NCI-H187 treated with DMSO at 0.1 percent for 48 hours (cell line): ENCODE measurements at places on chromosomes 2 and 18.

DNA sequence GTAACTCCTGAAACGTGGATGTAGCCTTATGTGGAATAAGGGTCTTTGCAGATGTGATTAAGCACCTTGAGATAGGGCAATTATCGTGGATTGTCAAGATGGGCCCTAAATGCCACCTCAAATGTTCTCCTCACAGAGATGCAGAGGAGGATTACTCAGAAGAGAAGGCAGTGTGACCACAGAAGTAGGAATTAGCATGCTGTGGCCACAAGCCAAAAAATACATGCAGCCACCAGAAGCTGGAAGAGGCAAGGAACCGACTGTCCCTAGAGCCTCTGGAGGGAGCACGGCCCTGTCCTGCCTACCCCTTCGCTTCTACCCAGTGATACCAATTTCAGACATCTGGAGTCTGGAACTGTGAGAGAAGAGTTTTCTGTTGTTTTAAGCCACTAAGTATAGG, 47.3 kb upstream of the MGAT5 start:
- DNase-seq = no peak

DNA sequence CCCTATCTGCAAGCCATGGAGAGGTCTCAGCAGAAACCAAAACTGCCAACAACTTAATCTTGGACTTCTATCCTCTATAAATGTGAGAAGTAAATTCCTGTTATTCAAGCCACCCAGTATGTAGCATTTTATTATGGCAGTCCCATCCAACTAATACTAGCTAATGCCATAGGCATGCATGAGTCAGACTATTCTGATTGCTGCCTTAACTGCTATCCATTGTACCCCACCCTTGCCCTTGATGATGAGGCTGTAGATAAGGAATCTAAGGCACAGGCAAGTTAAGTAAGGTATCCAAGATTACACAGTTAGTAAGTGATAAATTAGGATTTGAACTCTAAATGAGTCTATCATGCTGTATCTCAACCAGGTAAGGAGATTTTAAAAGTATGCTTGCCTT, 223.0 kb downstream of the UBE2E3 start:
- DNase-seq = no peak

GRCh38 chr2:60260639-60261296, 292.7 kb downstream of the BCL11A start:
- no peak for DNase-seq

GRCh38 chr2:48274040-48274439, 255.9 kb upstream of the STON1 start:
- DNase-seq = no peak

DNA sequence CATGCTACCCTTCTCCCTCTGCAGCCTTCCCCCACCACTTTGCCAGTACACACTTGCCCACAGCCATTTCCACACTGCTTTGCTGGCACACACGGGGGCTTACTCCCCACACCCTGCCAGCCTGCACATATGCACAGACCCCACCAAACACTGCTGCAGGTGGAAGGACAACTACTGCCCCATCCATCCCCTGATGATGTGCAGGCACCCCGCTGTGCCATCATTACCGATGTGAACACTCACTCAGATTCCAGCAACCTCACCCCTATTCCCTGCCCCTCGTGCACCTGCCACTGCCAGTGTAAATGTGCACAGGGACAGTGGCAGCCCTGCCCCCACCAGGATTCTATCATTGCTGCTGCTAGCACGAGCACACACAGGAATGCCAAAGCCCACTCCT, 1400.8 kb upstream of the DDX18 start:
- DNase-seq = no peak

DNA sequence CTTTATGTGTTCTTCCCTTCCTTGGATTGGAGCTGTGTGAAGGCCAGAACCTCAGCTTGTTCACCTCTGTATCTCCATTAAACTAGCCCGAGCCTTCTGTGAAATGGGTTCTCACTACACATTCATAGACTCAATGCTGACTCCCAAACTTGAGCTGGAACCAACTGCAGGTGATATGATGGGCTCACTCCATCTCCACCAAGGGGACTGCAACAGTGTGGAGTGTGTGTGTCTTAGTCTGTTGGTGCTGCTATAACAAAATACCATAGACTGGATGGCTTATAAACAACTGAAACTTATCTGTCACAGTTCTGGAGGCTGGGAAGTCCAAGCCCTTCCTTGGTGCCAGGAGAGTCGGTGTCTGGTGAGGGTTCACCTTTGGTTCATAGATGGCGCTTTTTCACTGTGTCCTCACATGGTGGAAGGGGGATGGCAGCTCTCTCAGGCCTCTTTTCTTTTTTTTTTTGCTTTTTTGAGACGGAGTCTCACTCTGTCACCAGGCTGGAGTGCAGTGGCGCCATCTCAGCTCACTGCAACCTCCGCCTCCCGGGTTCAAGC, 94.2 kb upstream of the MAP4K3 start:
- DNase-seq = no peak

GRCh38 chr18:28657961-28658360, 481.0 kb upstream of the CDH2 start:
- no peak for DNase-seq

GRCh38 chr2:16604236-16604635, 61.4 kb downstream of the CYRIA start:
- no peak for DNase-seq

DNA sequence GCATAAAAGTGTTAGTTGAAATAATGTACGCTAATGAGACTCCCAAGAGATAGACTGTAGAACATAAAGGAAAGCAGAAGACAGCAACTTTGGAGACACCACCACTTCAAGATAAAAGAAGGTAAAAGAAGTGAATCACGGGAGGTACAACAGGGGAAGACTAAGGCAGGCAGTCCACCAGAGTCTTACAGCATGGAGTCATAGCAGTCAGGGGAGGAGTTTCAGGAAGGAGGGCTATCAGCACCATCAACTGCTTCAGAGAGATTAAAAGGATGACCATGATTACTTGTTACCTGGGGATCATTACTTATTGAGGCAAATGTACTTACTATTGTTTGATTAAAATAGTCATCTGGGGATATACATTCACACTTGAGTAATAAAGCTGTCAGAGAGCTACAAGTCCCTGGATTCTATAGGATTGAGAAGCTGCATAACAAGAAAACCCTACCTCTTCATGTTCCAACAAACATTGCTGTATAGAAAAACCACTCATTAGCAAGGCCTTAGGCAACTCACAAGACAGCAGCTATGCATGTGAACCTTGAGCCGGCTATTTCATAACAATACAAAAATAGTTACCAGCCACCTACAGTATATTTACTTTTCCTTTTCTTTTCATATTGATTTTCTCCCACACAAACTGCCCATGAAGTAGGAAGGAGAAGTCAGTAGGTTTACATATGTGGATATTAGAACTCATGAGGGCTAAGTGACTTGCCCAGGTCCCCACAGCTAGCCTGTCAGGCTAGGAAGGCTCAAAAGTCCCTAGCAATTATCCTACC, 101.7 kb downstream of the PDE11A start:
- DNase-seq = no peak

DNA sequence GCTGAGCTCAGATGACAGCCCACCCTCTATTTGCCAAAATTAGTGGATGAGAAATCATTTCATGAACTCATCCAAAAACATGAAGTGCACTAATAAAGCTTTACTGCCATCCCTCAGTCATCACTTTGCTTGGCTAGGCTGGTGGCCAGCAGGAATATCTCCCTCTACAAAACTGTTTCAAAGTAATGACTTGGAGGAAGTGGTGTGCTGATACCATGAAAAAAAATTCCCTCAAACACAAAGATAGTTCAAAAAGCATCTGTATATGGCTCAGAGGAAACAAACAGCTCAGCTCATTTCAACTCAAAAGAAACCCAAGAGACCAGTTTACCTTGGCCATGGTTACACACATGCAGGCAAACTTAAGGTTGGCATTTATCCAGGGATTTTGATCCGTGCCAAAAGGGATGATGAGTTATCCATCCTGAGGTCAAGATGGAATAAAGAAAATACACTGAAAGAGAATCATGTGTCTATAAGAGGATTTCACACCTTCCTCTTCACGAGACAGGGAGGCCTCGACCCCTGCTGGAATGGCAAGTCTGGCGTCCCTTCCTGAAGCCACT, 18.4 kb upstream of the WIPF1 start:
- no peak for DNase-seq

DNA sequence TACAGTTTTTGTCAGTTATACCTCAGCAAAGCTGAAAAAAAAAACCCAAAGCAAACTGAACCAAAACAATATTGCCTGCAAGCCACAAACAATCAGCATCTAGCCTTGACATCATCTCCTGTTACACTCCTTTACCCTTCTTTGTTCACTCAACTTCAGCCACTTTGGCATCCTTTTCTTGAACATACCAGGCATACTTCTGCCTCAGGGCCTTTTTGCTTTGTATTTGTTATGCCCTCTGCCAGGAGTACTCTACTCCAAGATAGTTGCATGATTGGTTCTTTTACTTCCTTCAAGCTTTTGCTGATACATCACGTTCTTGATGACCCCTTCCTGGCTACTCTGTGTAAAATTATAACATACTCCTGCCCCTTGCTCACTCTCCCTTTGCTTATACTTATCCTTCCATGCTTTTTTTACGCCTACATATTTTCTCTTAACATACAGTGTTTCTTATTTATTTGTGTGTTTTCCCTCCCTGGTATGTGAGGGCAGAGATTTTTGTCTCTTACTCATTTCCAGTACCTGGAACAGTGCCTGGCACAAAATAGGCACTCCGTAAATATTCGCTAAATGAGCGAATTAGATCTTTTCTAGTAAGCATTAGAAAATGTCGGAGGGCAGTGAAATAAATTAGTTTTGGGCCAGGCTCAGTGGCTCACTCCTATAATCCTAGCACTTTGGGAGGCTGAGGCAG, 12.7 kb downstream of the ABI2 start:
- no peak for DNase-seq

DNA sequence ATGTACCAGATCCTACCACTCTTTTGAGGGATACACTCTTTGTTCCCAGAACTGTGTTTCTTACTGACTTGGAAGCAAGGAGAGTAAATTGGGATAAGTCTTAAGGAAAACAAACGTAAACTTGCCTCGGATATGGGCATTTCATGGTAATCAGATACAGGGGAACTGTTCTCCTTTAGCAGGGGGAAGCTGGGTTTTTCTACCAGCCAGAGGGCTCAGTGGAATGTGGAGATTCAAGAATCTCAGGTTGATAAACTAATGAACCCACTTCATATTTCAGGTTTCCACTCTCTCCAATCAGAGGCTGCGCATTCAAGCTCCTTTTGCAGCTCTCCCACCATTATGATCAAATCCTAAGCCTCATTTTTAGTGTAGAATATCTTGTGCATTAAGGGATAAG, 676.5 kb upstream of the FSHR start:
- DNase-seq = no peak

- no peak for DNase-seq
These were observed 174.5 kb upstream of the ZEB2 start for GRCh38 chr2:144694456-144694855.

DNA sequence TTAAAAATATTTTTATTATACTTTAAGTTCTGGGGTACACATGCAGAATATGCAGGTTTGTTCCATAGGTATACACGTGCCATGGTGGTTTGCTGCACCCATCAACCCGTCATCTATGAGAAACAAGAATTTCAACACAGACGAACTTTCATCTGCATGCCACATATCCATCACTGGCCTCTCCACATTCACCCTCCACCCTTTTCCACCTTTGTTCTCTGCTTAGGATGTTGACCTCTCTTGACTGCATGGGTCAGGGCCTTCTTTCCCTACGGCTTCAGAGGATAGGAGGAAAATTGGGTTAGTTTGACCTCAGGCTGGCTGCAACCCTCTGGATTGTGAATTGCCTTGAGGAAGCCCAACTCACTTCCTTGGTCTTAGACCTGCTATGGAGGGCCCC, 260.9 kb downstream of the MREG start:
- no peak for DNase-seq

DNA sequence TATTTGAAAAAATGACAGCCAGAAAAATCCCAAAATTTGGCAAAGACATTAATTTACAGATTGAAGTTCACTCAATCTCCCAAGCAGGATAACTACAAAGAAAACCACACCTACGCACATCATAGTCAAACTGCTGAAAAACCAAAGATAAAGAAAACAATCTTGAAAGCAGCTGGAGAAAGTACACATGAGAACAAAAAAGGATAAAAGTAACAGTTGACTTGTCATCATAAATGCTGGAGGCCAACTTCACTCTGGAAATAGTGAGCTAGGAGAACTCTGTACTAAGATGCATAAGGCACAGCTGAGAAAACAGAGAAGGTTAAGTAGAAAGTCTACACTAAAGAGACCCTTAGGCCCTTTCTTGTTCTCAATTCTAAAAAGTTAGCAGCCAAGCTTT, 73.1 kb downstream of the TLK1 start:
- no peak for DNase-seq

- no peak for DNase-seq
These were observed 239.1 kb downstream of the MTX2 start for GRCh38 chr2:176508374-176508773.

- DNase-seq = no peak
These were observed 98.2 kb downstream of the R3HDM1 start for GRCh38 chr2:135629520-135629919.

DNA sequence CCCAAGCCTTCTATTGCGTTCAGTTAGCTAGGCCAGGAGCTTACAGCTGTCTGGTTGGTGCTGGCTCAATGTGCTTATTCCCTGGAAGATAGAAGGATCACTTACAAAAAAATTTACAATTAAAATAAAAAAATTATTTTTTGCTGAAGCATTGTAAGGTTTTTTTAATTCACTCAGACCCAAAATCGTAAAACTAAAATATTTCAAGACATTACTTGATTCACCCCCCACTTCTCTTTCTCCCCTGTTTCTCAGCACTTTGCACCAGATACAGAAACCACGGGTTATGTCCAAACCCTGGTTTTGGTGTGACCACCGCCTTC, 911 bp upstream of the PTPRM start:
- DNase-seq = no peak

DNA sequence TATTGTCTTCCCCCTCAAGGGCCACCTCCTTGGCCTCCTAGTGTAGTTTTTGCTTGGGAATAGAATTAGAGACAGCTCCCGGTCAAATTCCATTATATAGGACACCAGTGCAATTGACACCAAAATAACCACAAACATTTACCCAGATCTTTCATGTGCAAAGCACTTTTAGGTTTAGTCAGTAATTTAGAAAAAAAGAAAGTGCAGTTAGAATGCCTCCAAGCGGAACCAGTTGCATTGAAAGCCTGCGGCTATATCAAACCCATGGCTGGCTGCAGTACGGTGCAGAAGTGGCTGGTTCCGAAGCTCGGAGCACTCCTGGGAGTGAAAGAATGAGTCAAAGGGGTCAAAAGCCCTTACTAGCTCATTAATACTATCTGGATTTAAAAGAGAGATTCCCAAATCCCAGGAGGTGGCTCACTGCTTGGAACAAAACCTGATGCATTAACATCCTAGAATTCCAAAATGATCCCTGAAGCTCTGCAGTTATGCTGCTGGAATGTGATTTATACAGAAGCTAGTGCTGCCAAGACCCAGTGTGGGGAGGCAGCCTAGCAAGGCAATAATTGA, 432.2 kb upstream of the KLHL29 start:
- DNase-seq = no peak

GRCh38 chr2:154836632-154837031, 138.1 kb downstream of the KCNJ3 start:
- no peak for DNase-seq
